Non-pigmented ciliary epithelial cell (primary cell): ENCODE measurements at places on chromosomes 2 and 18.

GRCh38 chr2:60873381-60873780, 8.0 kb upstream of the REL start:
- no peak for DNase-seq

GRCh38 chr2:32277363-32277673, 386 bp upstream of the YIPF4 start:
- no peak for DNase-seq

DNA sequence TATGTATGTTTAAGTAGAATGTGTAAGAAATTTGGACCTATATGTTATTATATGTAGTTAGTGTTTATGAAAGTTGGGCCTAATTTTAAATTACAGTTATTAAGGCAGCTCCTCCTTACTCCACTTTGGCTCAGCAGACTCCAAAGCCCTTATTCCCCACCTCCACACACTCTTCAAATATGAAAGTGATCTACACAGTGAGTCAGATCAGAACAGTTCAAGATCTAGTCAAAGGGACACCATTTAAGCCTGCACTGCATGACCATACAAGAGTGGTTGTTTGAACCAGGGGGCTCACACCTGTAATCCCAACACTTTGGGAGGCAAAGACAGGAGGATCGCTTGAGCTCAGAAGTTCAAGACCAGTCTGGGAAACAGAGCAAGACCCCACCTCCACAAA, 21.2 kb upstream of the PMAIP1 start:
- DNase-seq, result no peak

- no peak for DNase-seq
These were observed 2750.9 kb downstream of the RPIA start for GRCh38 chr2:91442246-91442905.

- no peak for DNase-seq
These were observed 31.4 kb upstream of the NRP2 start for GRCh38 chr2:205650931-205651330.

DNA sequence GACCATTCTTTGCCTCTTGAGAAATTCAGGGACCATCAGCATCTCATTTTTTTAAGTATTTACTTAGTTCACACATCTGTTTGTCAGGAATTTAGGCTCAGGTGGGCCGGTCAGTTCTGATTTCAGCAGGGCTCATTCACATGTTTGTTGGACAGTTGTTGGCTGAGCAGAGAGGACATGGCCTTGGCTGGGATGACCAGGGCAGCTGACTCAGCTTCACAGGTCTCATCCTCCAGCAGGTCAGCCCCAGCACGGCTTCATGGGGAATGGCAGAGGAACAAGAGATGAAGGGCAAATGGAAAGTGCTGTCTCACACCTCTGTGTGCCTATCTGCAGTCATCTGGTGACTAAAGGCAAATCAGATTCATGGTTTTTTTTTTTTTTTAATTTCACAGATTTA, 136.1 kb upstream of the TMEM200C start:
- no peak for DNase-seq

DNA sequence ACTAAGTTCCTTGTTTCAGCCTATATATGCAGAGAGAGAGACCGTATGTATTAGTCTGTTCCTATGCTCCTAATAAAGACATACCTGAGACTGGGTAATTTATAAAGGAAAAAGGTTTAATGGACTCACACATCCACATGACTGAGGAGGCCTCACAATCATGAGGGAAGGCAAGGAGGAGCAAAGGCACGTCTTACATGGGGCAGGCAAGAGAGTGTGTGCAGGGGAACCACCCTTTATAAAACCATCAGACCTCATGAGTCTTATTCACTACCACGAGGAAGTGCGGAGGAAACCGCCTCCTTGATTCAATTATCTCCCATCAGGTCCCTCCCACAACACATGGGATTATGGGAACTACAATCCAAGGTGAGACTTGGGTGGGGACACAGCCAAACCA, 73.8 kb downstream of the TMEM18 start:
- DNase-seq, result no peak

- no peak for DNase-seq
These were observed 64.0 kb downstream of the SLC39A10 start for GRCh38 chr2:195721042-195721441.

DNA sequence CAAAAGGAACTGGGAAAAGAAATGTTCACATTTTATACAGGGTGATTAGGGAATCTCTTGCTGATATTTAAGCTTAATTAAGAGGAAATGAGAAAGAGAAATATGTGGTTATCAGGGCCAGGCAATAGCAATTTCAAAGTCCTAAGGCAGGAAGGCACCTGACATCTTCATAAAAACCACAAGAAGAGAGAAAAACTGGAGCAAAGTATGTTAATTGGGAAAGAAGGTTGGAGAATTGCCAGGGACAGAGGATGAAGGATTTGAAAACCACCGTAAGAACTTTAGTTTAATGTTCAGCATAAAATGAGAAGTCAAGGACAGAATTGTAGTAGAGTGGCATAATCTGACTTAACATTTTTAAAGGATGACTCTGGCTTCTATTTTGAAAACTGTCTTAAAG, 691.8 kb upstream of the NRXN1 start:
- DNase-seq, result no peak

- no peak for DNase-seq
These were observed 16.9 kb upstream of the ZNF804A start for GRCh38 chr2:184581391-184581790.

DNA sequence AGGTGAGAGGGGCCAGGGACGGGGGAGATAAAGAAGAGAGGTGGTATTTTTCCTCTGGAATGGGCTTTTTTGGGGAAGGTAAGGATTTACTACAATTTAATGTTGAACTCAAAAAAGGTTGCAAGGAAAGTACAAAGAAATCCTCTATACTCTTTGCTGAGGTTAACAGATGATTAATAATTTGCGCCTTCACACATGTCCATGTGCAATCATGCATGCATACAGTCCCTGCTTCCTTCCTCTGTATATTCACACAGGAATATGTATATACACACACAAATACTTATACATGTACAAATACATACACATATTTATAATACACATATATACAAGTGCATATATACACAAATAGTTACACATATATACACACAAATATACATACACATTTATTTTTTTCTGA, 193.4 kb downstream of the NBAS start:
- no peak for DNase-seq

DNA sequence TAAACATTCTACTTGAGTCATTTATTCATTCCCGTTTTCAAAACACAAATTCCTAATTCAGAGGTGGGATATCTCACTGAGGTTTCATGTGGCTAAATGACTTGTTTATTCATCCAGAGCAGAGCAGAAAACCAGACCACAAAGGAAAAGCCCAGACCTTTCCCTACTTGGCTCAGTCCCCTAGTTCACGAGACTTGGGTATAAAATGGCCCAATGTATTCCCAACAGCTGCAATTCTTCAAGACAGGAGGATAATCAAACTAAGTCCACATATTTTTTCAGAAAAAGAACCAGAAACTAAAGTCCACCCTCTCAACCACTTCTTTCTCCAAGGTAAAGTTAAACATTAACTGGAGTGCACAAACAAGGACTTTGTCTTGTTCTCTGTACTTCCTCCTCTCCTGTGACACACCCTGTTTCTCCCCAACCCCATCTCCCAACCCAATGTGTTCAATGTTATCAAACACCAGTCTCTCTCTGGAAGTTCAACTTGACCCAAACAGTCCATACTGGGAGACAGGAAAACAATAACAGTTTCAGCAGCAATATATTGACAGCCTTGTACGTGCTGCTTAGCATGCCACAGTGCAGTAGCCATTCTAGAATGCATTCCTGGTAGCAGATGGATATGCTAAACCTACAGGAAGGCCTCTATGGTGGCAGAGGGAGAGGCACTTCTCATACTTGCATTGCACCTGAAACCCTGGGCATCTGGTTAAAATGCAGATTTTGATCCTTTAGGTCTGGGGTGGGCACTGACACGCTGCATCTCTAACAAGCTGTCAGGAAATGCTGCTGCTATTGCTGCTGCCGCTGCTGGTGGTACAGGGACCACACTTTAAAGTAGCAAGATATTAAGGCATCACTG, 110.7 kb downstream of the INO80D start:
- DNase-seq, result no peak

GRCh38 chr18:42821492-42821891, 294.0 kb downstream of the RIT2 start:
- DNase-seq, result no peak
